ENCODE measurements at places on chromosomes 1 and 21.

GRCh38 chr1:206761159-206761768 lies 9.3 kb upstream of the IL19 start:
- no peak for DNase-seq

DNA sequence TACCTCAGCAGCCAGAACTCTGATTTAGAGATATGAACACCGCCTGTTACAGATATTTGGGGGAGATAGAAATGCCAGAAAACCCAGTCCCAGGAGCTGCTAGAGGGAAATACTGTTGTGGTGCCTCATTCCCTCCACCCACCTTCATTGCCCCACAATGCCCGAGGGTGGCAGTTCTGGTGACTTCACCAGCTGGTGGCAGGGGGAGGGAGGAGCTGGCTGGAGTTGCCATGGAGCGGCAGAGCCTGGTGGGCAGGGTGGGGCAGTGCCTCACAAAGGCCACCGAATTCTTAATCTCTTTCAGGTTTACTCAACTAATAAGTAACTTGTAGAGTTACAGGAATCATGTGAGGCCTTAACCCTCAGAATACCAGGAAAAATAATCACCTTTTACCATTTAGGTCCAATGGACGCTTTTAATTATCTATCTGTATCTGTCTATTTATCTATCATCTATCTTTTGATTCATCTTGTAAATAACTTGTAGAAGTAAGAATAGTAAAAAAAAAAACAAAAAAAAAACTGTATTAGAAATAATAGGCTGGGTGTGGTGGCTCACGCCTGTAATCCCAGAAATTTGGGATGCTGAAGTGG lies 11.7 kb upstream of the S100A11 start:
- no peak for DNase-seq

DNA sequence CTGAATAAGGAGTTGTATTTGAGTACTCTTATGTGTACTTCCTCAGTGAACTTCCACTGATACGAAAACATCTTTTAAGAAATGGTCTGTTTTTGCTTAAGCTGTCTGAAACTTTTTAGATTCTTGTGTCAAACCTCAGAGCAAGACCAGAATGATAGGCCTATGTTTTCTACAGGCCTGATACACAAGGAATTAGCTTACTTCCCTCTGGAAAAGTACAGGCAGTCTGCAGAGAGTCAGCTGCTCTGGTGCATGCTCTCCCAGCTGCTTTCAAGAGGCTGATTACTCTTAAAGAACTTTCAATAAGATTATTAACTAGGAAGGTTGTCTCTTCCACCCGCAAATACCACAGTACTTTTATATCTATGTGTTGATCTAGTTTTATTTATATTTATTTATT lies 9.5 kb downstream of the SNX27 start:
- no peak for DNase-seq

GRCh38 chr1:167763525-167764220 lies 41.9 kb downstream of the MPZL1 start:
- no peak for DNase-seq

DNA sequence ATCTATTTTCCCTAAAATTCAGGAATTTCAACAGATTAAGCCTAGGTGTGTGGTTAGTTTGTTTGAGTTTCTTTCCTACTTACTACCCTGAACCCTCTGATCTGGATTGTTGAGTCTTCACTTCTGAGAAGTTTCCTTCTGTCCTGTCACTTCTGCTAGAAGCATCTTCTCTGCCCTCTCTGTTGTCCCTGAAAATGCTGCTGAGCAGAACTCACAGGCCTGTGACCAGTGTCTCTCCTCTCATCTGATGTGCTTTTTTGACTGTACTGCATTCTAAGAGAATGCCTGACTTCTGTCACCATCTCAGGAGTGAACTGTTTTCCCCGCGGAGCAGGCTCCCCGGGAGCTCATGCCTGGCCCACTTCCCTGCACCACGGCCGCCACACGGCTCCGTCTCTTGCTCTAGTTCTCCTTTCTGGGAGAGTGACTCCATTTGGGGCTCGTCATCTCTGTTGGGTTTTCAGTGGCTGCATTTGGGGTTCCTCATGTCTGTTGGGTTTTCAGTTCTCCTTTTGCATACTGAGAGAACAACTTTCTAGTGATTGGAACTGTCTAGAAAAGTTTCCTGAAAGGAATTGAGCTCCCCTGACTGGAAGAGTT lies 77.9 kb downstream of the POFUT2 start:
- no peak for DNase-seq

DNA sequence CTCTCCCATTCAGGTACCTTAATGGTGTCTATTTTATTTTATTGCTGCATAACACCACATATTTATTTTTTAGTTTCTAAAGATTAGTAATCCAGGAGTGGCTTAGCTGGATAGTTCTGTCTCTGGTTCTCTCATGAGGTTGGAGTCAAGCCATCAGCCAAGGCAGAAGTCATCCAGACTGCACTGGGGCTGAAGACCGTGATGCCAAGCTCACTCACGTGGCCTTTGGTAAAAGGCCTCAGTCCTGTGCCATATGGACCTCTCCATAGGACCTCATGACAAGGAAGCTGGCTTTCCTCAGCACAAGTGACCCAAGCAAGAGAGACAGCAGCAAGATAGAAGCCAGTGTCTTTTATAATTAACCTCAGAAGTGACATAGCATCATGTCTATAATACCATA lies 23.0 kb upstream of the DDR2 start:
- DNase-seq, result no peak

- no peak for DNase-seq
Observed at GRCh38 chr1:226541631-226542622, 6.6 kb upstream of the STUM start.

DNA sequence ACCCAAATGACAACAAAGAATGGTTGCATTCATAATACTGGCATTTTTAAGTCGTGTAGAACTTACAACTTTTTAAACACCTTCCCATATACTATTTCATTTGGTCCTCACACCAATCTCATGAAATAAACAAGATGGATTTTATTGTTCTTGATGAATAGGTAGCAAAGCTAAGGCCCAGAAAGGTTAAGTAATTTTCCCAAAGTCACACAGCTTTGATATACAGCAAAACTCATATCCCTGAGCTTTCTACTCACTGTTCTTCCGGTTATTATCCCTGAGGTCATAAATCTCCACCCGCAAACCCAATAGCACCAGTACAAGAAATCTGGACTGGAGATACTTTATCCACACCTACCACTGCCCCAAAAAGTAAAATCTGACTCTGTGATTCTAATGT lies 186.2 kb downstream of the RUNX1 start:
- no peak for DNase-seq

GRCh38 chr1:233586301-233586700 lies 27.6 kb upstream of the KCNK1 start:
- DNase-seq, result no peak

DNA sequence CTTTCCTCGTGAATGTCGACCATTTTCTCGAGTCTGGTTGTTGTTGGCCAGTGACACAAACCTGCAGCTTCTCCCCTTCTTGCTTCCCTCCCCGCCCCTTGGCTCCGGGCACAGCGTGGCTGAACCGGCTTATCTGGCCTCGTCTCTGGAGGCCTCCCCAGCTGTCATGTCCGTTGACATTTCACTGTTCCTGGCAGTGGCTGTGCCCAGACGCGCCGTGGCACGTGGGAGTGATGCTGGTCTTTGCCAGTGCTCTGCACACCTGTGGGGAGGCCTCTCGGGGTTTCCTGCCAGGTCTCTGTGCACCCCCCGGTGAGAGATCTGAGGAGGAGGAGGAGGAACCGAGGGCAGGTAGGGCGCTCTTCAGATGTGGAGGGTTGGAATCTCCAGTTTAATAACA lies 23.7 kb downstream of the SKI start:
- no peak for DNase-seq

- DNase-seq, result no peak
Observed at GRCh38 chr1:217403026-217403720, 227.7 kb downstream of the GPATCH2 start.

DNA sequence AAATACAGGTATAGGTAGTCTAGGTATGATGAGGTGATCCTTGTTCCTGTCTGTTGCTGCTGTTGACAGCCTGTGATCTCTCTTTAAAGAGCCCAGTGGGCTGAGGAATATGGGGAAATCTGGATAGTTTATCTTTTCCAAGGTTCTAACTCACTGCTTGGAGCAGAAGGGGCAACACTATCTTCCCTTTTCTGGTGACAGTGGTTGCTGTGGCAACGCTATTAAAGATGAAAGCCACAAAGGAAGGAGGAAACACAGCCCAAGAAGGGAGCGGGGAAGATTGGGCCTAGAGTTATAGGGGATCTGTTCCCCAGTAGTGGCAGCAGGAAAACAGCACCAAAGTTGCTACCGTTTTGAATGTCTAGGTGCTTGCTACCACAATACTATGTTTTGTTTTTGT lies 8.8 kb downstream of the PCP4L1 start:
- no peak for DNase-seq

DNA sequence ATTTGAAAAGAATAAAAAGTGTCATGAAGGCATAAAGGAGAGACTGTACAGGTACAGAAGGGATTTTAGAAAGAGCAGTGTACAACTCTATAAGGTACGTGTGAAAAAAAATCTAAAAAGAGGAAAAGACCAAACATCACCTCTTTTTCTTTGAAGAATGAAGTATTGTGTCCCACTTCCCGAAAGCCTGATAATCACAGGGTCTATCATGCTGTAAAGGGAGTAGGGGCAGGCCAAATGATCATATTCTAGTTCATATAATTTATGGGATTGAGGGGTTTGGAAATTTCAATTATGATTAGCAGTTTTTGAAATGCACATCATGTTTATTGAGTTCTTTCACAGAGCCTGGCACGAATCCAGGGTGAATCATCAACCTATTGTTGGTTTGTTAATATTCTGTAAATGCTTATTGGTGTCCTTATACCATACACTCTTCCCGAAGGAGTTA lies 910 bp upstream of the RERE start:
- peak; percentile 88 for DNase-seq

GRCh38 chr1:161501234-161501633 lies 4.0 kb upstream of the FCGR2A start:
- no peak for DNase-seq

GRCh38 chr21:40160911-40161310 lies 293.7 kb downstream of the PCP4 start:
- no peak for DNase-seq

- DNase-seq, result no peak
Observed at GRCh38 chr1:225254676-225255075, 173.2 kb downstream of the LBR start.

DNA sequence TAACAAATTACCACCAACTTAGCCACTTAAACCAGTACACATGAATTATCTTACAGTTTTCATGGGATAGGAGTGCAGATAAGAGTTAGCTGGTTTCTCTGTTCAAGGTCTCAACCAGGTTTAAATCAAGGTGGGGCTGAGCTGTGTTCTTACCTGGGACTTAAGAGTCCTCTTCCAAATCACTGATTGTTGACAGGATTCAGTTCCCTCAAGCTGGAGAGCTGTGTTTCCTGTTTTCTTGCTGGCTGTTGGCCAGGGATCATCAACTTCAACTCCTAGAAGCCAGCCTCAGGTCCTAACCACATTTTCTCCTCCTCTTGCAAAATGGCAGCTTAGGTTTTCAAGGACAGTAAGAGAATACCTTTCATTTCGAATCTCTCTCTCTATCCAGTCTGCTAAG lies 123.8 kb upstream of the CHRM3 start:
- DNase-seq, result no peak

Measured in kidney capillary endothelial cell (primary cell).